ENCODE measurements at places on chromosomes 12 and 14.
A peak's percentile ranks its signal among the peaks of the same experiment; 100 is the strongest.

- DNase-seq = no peak
These were observed 81.5 kb downstream of the NTF3 start for GRCh38 chr12:5513406-5513805.

DNA sequence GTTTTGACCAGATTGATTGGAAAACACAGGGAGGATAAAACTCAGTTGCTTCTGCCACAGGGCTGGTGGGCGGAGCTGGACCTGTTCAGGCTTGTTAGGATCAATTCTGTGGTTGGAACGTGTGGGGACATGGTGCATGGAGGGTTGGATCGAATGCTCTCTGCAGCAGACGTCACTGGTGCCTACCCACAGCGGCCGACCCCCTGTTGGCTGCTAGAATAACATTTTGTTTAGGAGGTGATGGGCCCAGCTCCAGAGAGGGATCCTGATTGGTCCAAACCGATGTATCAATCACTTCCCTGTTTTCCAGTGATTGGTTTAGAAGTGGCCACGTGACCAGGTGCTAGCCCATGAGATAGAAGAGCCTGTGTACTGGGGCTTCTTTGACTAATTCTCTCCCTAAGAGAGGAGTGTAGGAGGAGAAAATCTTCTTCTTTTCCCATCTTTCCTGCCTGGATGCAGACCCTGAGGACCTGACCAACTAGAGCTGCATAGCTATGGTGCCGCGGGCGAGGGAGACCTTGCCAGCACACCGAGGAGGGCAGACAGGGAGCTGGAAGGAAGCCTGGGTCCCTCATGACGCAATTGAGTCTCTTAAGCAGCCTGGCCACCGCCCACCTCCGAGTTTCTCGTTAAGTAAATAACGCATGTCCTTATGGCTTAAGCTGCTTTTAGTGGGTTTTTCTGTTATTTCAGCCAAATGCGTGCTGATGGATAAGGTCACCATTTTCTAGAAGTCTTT, 163.5 kb downstream of the AACS start:
- DNase-seq = no peak

DNA sequence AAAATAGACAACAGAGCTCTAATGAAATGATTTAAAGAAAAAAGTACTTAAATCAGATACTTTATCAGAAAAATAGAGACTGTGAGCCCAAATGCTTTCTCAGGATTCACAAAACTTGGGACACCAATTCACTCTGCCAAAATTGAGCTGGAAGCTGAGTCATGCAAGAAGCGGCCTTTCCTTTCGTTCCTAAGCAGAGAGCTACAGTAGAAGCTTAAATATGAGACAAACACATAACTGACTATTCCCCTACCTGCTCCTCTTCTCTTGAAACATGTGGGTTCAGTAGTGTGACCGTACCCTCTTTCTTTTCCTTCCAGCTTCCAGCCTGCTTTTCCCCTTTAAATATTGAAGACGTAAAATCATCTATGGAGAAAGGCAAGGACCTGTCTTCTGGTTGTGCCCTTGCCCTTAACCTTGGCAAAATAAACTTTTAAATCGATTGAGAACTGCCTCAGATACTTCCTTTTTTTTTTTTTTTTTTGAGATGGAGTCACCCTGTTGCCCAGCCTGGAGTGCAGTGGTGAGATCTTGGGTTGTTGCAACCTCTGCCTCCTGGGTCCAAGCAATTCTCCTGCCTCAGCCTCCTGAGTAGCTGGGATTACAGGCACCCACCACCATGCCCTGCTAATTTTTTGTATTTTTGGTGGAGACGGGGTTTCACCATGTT, 4.4 kb upstream of the SDS start:
- DNase-seq = no peak

- DNase-seq = no peak
These were observed 10.8 kb downstream of the TIGAR start for GRCh38 chr12:4331842-4332241.

- no peak for DNase-seq
These were observed 45.0 kb downstream of the CFAP54 start for GRCh38 chr12:96534339-96534738.

GRCh38 chr12:90631591-90632212, 323.3 kb downstream of the CCER1 start:
- DNase-seq = no peak

- DNase-seq = no peak
These were observed 175.1 kb downstream of the TTC7B start for GRCh38 chr14:90641168-90641567.

DNA sequence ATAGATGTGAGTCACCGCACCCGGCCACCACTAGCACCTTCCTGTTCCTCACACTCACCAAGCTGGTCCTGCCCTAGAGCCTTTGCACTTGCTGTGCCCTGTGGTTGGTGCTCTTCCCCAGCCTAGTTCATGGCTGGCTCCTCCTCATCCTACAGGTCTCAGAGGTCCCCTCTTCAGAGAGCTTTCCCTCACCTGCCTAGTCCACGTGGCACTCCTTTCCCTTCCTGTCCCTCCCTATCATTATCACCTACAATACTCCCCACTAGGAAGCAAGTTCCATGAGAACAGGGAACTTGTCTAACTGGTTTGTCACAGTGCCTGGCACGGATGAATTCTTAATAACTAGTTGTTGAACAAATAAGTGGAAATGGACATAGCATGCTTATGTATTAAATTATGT, 24.0 kb upstream of the TMED10 start:
- DNase-seq = no peak

DNA sequence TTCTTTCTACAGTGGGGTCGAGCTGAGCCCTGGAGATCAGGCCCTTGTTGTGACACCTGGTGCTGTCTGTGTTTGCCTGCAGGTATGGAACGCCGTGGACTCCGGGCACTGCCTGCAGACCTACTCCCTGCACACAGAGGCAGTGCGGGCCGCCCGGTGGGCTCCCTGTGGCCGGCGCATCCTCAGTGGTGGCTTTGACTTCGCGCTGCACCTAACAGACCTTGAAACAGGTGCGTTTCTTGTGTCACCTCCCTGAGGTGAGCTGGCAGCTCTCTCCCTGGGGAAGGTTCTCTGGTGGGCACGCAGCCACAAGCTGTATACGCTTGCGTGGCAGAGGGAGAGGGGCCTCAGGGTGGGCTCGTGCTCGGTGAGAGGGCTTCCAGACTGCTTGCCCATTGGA, 119.3 kb downstream of the BEGAIN start:
- no peak for DNase-seq

DNA sequence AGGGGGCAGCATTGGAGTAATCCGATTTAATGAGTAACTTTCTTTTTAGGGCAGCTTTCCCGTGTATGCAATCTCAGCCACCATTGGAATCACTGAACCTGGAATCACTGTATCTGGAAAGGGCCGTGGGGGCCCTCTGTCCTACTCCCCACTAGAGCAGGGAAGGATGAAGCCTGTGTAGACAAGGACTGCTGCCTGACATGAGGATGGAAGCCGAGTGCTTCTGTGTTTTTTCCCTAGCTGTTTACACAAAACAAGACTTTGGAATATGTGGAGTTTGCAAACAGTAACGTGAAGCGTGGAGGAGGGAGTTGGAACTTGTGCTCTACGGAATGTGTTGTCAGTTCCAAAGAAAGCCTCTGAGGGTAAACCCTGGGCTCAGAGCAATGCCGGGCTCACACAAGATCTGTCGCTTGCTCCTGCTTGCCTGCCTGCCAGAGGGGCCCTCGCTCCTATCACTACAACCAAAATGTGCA, 32.4 kb upstream of the HDAC7 start:
- DNase-seq = no peak

DNA sequence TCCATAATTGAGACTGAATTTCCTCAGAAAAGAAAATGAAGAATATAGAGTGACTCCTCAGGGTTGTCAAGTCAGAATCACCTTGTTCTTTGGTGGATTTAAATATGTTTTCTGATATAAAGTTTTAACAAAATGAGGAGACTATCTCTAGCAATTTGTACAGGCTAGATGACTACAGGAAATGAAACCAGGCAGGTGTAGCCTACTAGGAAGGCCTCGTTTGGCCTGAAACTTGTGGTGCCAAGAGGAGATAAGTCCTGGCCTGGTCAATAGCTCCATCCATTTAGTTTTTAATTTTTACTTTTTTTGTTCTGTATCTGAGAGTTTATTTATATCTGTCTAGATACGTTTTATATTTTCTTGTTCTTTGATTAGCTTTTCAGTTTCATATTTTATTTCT, 41.5 kb downstream of the SNAPC1 start:
- no peak for DNase-seq

DNA sequence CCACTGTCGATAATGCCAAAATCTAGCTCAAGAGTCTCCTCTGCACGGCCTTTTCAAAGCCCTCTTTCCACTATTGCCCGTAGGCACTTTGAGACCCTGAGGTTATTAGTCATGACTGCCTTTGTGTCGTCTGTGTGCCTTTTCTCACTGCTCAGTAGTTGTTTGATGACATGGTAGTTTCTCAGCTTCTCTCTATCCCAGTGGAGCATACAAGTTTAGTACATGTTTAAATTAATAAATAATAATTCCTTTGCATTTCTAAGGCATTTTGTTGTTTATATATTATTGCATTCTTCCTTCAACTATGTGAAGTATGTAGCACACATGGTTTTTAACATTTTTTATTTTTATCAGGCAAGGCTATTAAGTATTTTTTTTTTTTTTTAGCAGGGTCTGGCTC, 458.1 kb downstream of the PCNX1 start:
- DNase-seq = no peak

DNA sequence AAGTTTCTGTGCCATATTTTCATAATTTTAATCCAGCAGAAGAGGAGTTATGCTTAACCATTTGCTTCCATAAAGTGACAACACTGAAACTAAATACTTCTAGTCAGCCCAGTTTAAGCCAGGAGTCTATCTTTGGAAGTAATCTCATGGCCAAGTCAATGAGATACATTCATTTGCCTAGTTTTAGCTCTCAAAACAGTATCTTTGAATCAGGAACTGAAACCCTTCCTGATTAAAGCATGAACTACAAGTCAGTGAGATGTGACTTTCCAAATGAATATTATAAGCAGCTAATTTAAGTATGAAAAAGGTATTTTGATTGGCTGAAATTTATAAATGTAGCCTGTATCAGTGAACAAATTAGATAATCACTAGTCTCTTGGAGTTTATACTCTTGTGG, 491.5 kb downstream of the SLC6A15 start:
- DNase-seq = no peak

GRCh38 chr14:94966344-94966743, 191.0 kb downstream of the DICER1 start:
- no peak for DNase-seq

GRCh38 chr12:117091758-117092510, 7.3 kb downstream of the TESC start:
- DNase-seq = no peak

- peak; percentile 78 for DNase-seq
These were observed 103.3 kb downstream of the RBM19 start for GRCh38 chr12:113862590-113863454.

DNA sequence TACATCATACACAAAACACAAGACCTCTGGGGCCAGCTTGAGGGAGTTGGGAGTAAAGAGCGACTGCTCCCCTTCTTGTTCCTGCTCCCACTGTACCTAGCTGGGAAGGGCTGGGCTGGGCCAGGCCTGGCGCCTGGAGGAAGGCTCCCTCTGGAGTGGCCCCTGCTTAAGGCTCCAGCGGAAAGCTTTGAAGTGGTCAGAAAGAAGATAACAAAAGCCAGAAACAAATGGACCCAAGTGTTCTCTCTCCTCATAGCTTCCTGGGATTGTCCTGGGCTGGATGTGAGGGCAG, 25.3 kb downstream of the PRPF40B start:
- DNase-seq = no peak

GRCh38 chr14:73744175-73744867, 30.1 kb upstream of the PNMA1 start:
- no peak for DNase-seq

DNA sequence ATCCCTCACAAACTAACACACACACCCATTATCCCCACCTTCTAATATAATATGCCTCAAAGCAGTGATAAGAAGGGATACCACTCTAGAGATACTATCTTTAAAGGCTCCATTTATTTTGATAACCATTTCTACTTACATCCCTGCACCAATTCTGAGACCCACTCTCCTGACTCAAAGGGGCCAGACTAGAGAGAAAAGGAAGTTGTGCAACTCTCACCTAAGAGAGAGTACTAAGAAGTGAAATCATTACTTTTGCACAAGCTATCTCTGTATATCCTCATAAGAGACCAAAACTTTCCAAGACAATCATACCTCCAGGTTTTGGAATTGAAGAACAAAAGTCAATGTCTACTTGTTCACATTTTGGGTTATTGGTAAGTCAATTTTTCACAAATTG, 45.4 kb upstream of the USP15 start:
- DNase-seq = no peak

GRCh38 chr12:76035045-76035444, 3.5 kb upstream of the PHLDA1 start:
- no peak for DNase-seq

- no peak for DNase-seq
These were observed 43.0 kb downstream of the SPRING1 start for GRCh38 chr12:116694653-116695463.

- no peak for DNase-seq
These were observed 141.0 kb downstream of the PTPN11 start for GRCh38 chr12:112559784-112560183.

DNA sequence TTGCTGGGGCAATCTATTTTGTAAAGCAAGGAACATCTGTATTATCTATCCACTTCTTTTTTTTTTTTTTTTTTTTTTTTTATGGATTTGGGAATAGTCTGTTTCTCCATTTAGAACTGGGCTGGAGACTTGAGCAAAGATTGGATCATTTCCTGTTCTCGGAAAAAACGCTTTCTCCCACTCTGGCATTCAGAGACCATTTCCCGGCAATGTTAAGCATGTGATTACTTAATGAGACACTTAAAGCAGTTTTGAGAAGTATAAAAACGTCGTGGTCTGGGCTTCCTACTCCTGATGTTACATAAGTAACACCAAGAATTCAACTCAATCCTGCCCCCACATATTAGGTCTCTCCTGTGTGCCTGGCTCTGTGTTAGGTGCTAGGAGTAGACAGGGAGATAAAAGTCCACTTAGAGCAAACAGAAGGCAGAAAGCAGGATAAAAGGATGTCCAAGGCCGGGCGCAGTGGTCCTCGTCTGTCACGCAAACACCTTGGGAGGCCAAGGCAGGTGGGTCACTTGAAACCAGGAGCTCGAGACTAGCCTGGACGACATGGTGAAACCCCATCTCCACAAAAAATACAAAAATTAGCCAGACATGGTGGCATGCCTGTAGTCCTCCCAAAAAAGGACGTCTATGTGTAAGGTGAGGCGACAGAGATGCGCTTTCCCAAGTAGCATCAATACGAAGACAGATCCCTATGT, 152.1 kb upstream of the GSC start:
- DNase-seq = no peak

GRCh38 chr12:2094597-2094996, 41.8 kb downstream of the CACNA1C start:
- no peak for DNase-seq

- no peak for DNase-seq
These were observed 267.2 kb upstream of the BTG1 start for GRCh38 chr12:92412856-92413255.

GRCh38 chr12:54407183-54407905, 11.7 kb downstream of the ITGA5 start:
- no peak for DNase-seq

DNA sequence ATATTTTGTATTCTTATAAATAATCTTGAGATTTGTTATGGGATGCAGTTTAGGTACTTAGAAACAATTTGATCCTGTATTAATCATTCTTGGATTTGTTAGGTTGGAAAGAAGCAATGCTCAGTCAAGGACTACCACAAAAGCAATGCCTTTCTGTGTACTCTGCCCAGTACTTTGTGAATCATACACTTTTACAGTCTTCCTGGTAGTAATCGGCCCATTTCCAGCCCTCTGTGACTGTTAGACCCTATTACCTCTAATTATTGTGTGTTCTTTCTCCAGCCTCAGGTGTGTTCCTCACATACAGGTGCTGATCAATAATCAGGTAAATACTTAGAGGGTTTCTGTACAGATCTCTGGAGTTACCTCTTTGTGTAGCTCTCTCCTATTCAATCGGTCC, 609.0 kb downstream of the KCNH5 start:
- peak; percentile 15 for DNase-seq
